Activated CD8-positive, alpha-beta T cell treated with anti-CD3 and anti-CD28 coated beads, Interleukin-2, amount 10 ng/mL, durations not matched to agents 7 days and 5 days (primary cell): ENCODE measurements at places on chromosomes 1 and 21. TPM values are rescaled to one million over a fixed set of nuclear protein-coding genes. Genes with fewer than 3 reads are reported as not detected.
A peak's percentile ranks its signal among the peaks of the same experiment; 100 is the strongest.

- no peak for DNase-seq
- no peaks in the 10 kb centered on the region for H3K4me1 ChIP-seq
- no peak overlapping the region for H3K27ac ChIP-seq
These were observed 10.3 kb downstream of the POFUT2 start for GRCh38 chr21:45277101-45278045.

Gene FAAH
- 3.6 TPM for total RNA-seq

Gene NECTIN4
- not detected for total RNA-seq

Gene RRP1
- 34.4 TPM for total RNA-seq

Gene TSACC
- 0.76 TPM for total RNA-seq

Gene LCE1C
- not detected for total RNA-seq

Gene NCMAP
- not detected for total RNA-seq

DNA sequence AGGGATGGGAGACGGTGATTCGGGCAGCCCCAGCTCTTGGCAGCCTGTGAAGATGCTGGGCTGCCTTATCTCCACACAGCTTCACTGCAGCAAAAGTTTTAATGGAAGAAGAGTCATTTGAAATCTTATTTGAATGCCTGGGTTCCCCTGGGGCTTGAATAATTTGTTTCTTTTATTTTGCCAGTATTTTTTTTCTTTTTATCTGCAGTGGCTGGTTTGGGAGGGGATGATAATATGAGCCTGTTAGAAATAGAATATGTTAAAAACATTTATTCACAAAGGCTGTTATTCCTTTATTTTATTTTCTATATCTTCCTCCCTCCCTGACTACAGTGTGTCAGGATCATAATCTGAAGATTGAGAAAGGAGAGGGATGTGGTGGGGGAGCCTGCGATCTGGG lies 103.4 kb downstream of the ARHGEF10L start:
- H3K27me3 ChIP-seq, result no peaks in the 10 kb centered on the region
- no peak overlapping the region for H3K27ac ChIP-seq
- no peaks in the 10 kb centered on the region for H3K4me1 ChIP-seq
- no peak for DNase-seq
- H3K4me3 ChIP-seq, result no peak overlapping the region
- H3K36me3 ChIP-seq, result no peaks in the 10 kb centered on the region

- no peaks in the 10 kb centered on the region for H3K36me3 ChIP-seq
- peaks cover 2% of the 10 kb centered on the region for H3K4me1 ChIP-seq
- H3K4me3 ChIP-seq, result no peak overlapping the region
- H3K27me3 ChIP-seq, result peaks cover 52% of the 10 kb centered on the region
These were observed 569 bp upstream of the DAB1 start for GRCh38 chr1:57424231-57425027.

Gene PCP4
- total RNA-seq, result not detected

Gene SPRR2A
- total RNA-seq, result not detected

Gene XCL1
- total RNA-seq, result 38.3 TPM

GRCh38 chr1:11198851-11199594 lies 9.9 kb downstream of the ANGPTL7 start:
- no peaks in the 10 kb centered on the region for H3K27me3 ChIP-seq
- DNase-seq, result no peak
- no peak overlapping the region for H3K27ac ChIP-seq
- H3K4me3 ChIP-seq, result no peak overlapping the region
- peaks cover 50% of the 10 kb centered on the region for H3K36me3 ChIP-seq

Gene MYOCOS
- not detected for total RNA-seq

DNA sequence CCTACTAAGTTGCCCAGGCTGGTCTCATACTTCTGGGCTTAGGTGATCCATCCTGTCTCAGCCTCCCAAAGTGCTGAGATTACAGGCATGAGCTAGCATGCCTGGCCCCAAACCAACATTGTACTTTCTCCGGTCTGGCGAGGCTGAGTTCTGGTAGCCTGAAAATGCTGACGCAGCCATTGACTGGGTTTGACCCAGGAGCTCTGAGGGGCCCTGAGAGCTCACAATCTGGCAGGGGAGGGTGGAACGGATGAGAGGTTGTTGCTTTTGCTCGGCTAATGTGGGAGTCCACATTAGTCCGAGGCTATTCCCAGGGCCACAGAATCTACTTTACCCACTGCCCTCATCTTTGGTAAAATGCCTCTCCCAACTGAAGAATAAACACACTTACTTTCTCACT lies 35.1 kb upstream of the PARP1 start:
- H3K36me3 ChIP-seq, result no peaks in the 10 kb centered on the region
- no peak for DNase-seq
- H3K4me1 ChIP-seq, result peaks cover 32% of the 10 kb centered on the region
- H3K4me3 ChIP-seq, result no peak overlapping the region
- H3K27me3 ChIP-seq, result peaks cover 44% of the 10 kb centered on the region

GRCh38 chr1:214136324-214136919 lies 144.5 kb upstream of the SMYD2 start:
- no peak for DNase-seq
- H3K36me3 ChIP-seq, result no peaks in the 10 kb centered on the region
- no peaks in the 10 kb centered on the region for H3K4me1 ChIP-seq
- H3K27ac ChIP-seq, result no peak overlapping the region
- no peak overlapping the region for H3K4me3 ChIP-seq

- H3K4me1 ChIP-seq, result peaks cover 32% of the 10 kb centered on the region
- H3K4me3 ChIP-seq, result peak within 1 kb of the TSS; percentile 72
- H3K27ac ChIP-seq, result no peak within 1 kb of the TSS
- peak; percentile 81 for DNase-seq
- H3K36me3 ChIP-seq, result no peaks in the 10 kb centered on the region
- H3K27me3 ChIP-seq, result no peaks in the 10 kb centered on the region
These were observed at the start of gene GSTM2 for GRCh38 chr1:109667452-109668122. GSTM2 (plus strand) TSS chr1:109668057; CDS start chr1:109668116, 59 bp downstream.

DNA sequence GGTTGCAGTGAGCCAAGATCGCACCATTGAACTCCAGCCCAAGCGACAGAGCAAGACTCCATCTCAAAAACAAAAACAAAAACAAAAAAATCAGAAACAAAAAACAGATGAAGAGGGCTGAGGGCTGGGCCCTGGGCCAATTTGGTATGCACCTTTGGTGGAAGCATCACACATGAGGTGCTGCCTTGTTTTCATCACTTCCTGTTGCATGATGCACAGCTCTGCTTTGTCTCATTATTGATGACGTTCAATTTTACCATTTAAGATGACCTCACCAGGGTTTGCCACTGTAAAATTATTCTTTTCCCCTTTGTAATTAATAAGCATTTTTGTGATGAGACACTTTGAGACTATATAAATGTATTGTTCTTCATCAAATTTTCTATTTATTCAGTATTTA lies 9.8 kb upstream of the IFNAR2 start:
- H3K4me1 ChIP-seq, result peaks cover 45% of the 10 kb centered on the region
- peaks cover 1% of the 10 kb centered on the region for H3K27me3 ChIP-seq
- peaks cover 19% of the 10 kb centered on the region for H3K36me3 ChIP-seq

GRCh38 chr1:96360036-96360795 lies 361.4 kb upstream of the PTBP2 start:
- DNase-seq, result no peak
- no peak overlapping the region for H3K4me3 ChIP-seq
- H3K27me3 ChIP-seq, result no peaks in the 10 kb centered on the region
- H3K4me1 ChIP-seq, result peaks cover 5% of the 10 kb centered on the region
- no peaks in the 10 kb centered on the region for H3K36me3 ChIP-seq

GRCh38 chr1:96727860-96728259 lies 6.3 kb downstream of the PTBP2 start:
- peaks cover 56% of the 10 kb centered on the region for H3K36me3 ChIP-seq
- H3K27me3 ChIP-seq, result no peaks in the 10 kb centered on the region
- H3K4me3 ChIP-seq, result no peak overlapping the region

Gene TMEM201
- total RNA-seq, result 21.1 TPM

DNA sequence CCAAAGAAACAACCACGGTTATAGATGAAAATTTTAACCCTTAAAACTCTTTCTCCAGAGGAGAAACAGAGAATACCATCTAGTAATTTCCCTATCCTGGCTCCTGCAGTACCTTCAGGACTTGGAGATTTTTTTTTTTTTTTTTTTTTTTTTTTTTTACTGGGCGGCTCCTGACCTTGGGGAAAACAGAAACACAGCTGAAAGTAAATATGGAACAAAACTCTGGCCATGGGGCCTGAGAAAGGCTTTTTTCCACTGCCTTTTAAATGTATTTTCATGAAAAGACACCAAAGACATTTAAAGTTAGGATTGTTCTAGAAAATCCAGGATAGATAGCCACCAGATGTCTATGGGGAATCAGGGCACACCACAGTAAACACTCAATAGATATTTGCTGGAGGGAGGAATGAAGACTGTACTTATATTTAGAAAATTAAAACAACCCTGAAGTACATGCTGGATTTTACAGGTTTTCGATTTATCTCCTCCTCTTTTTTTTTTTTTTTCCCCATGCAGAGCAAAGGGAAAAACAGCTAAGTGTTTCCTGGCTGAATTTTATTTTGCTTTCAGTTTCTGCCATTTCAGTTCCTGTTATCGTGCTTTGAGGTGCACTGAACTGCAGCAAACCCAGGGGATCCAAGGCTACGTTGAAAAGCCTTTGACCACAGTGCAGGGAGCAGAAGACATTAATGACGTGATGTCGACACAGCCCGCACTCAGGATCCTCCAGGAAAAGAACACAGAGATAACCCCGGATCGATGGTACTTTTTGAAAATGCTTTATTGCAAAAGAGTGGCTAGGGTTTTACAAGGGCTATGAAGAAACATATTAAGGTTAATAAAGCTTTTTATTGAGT lies 35.7 kb upstream of the CNN3 start:
- H3K4me1 ChIP-seq, result peaks cover 19% of the 10 kb centered on the region
- peak; percentile 56 for DNase-seq
- peak overlapping the region; percentile 76 for H3K4me3 ChIP-seq
- H3K27me3 ChIP-seq, result no peaks in the 10 kb centered on the region
- H3K27ac ChIP-seq, result peak overlapping the region; percentile 95

Gene S100A8
- total RNA-seq, result not detected

GRCh38 chr1:168252204-168252733 lies 26.5 kb downstream of the SFT2D2 start:
- no peak overlapping the region for H3K27ac ChIP-seq
- peaks cover 78% of the 10 kb centered on the region for H3K36me3 ChIP-seq
- no peaks in the 10 kb centered on the region for H3K27me3 ChIP-seq
- H3K4me3 ChIP-seq, result no peak overlapping the region
- H3K4me1 ChIP-seq, result peaks cover 3% of the 10 kb centered on the region

DNA sequence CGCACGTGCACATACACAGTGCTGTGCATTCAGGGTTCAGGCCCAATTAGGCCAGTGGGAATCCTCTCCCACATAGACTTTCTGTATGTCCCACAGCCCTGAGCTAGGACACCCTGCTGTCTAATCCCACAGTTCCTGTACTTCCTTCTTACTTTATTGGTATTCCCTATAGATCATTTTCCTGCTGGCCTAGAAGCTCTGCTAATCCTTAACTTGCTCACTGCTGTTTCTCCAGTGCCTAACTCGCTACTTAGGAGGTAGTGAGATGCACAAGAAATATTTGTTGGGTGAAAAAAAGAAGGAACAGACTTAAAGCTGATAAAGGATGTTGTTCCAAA lies 34.1 kb upstream of the FHAD1 start:
- DNase-seq, result no peak
- H3K4me3 ChIP-seq, result no peak overlapping the region
- no peak overlapping the region for H3K27ac ChIP-seq
- H3K4me1 ChIP-seq, result peaks cover 3% of the 10 kb centered on the region

DNA sequence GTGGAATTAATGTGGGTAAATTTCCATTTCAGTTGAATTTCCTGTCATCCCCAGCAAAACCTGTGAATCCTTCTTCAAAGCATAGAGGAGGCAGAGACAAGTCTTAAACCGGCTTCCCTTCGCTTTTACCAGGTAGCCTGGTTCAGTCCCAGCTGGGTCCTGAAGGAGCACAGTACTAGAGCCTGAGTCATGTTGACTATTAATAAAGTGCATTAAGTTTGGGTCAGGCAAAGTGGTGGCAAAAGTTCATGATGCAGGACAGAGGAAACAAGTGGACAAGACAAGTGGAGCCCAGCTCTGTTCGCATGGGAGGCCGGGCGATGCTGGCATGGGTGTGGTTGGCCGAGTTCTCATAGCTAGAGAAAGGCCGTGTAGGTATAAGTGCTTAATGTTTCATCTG lies 150.4 kb downstream of the DYRK1A start:
- H3K27ac ChIP-seq, result no peak overlapping the region
- H3K4me3 ChIP-seq, result no peak overlapping the region
- peaks cover 9% of the 10 kb centered on the region for H3K4me1 ChIP-seq
- H3K27me3 ChIP-seq, result no peaks in the 10 kb centered on the region

GRCh38 chr1:86156566-86157455 lies at the start of gene COL24A1:
COL24A1 (minus strand) TSS chr1:86156772; CDS start chr1:86156396, 376 bp downstream.
- no peak within 1 kb of the TSS for H3K4me3 ChIP-seq
- H3K27me3 ChIP-seq, result peaks cover 39% of the 10 kb centered on the region
- no peaks in the 10 kb centered on the region for H3K36me3 ChIP-seq
- no peak within 1 kb of the TSS for H3K27ac ChIP-seq
- H3K4me1 ChIP-seq, result peaks cover 3% of the 10 kb centered on the region

- no peak overlapping the region for H3K4me3 ChIP-seq
- no peak for DNase-seq
- H3K27me3 ChIP-seq, result no peaks in the 10 kb centered on the region
- peaks cover 2% of the 10 kb centered on the region for H3K36me3 ChIP-seq
- H3K27ac ChIP-seq, result no peak overlapping the region
These were observed 166.8 kb upstream of the IVNS1ABP start for GRCh38 chr1:185483664-185484450.

Gene NIT1
- 34.1 TPM for total RNA-seq

DNA sequence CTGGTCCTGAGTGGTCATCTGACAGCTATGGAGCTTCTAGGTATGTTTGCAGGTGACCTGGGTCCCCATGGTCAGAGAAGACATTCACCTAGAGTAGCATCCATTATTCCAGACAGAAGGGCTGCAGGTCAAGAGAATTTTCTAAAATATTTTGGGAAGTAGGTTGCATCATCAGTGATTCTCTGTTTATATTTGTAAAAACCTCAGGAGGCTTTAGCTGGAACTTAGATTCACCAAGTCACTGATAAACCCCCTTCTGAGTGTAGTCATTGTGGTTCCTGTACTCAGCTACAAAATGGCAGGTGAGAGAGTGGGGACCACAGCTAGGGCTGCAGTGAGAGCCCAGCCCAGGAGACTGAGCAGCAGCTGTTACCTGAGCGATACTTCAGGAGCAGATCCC lies 78.6 kb downstream of the ABCA4 start:
- H3K36me3 ChIP-seq, result no peaks in the 10 kb centered on the region
- no peak for DNase-seq

Gene TRIM67
- not detected for total RNA-seq

GRCh38 chr1:62176597-62177312 lies 17.9 kb upstream of the L1TD1 start:
- DNase-seq, result no peak
- no peaks in the 10 kb centered on the region for H3K4me1 ChIP-seq
- no peak overlapping the region for H3K27ac ChIP-seq
- H3K4me3 ChIP-seq, result no peak overlapping the region
